Left kidney (tissue), 8 donors: ENCODE measurements at places on chromosomes 11 and 22.
A peak's percentile ranks its signal among the peaks of the same experiment; 100 is the strongest.

- DNase-seq, result no peak
These were observed 11.6 kb downstream of the PPFIBP2 start for GRCh38 chr11:7525424-7525823.

DNA sequence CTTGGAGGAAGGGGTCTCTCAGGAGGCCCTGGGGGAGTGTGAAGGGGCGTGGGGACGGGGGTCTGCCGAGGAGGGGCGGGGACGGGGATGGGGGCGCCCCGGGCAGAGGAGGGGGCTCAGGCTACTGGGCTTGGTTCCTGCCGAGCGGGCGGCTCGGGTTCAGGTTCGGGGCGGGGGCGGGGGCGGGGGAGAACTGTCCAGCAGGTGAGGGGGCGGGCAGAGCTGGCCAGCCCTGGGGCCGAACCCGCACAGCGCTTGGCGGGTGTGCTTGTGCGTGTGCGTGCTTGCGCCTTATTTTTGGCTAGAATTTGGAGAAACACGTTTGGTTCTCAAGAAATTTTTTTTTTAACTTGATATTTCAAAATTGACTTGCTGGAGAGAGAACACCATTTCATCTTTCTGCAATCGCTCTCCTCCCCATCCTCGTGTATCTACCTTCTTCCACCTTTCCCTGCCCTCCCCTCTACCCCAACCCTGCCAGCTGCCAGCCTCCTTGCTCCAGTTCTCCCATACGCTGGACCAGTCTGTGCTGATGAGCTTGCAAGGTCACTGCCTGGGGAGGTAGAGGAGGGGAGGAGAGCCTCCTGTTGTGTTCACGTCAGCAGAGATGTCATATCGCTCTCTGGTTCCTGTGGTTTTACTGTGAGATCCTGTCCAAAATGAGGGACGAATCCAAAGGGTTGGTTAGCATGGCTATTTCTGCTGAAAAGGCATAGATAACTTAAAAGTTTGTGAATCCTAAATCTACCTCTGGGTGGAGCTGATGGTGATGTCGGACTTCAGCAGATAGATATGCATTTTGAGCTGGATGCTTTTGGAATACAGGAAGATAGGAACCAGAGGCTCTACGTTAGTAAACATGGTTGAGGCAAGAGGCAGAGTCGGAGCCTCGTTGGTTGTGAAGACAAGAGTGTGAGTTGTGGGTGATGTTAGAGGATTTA, 668 bp downstream of the MADD start:
- DNase-seq, result no peak

- no peak for DNase-seq
These were observed 17.2 kb downstream of the WEE1 start for GRCh38 chr11:9590717-9591116.

DNA sequence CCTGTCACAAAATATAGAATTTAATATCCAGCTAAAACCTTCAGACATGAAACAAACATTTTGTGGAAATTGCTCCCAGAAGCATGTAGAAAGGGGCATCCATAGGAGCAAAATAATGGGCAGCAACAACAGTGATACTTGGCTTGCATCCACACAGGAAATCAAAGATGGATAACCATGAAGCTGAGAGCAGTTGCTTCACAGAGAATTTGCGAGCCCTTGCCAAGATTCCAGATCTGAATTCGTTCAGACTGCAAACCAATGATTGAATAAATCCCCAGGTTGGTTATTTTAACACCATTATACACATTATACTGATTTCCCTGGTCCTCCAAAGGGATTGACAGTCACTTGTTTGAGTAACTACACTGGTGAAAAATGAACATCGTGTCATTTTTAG, 15.6 kb upstream of the OR51L1 start:
- no peak for DNase-seq

DNA sequence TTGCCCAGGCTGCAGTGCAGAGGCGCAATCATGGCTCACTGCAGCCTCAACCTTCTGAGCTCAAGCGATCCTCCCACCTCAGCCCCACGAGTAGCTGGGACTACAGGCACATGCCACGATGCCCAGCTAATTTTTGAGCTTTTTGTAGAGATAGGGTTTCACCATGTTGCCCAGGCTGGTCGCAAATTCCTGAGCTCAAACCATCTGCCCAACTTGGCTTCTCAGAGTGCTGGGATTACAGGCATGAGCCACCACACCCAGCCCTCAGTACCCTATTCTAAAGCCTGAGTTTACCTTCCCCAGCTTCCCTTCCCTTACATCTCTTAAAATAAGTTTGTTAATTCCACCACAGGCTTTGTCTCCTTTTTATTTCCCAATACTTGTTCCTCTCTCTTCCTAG, 59.1 kb downstream of the AMBRA1 start:
- DNase-seq, result no peak

GRCh38 chr11:116990061-116990473, 108.2 kb downstream of the SIK3 start:
- no peak for DNase-seq

DNA sequence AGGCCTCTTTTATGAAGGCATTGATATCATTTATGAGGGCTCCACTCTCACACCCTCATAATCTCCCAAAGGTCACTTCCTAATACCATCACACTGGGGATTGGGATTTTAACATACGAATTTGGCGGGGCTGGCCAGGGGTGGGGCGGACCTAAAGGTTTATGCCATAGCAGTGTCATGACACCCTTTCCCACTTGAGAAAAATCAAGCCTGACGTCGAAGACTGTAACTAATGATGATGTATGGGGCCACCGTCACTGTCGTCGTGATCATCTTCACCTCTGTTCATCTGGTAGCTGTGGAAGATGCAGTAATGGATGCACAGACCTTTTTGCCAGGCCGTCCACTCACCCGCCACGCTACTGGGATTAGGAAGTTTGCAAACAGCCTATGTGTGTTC, 912.1 kb downstream of the TBC1D22A start:
- no peak for DNase-seq

GRCh38 chr22:46761539-46762237, 762 bp upstream of the TBC1D22A start:
- DNase-seq, result no peak

DNA sequence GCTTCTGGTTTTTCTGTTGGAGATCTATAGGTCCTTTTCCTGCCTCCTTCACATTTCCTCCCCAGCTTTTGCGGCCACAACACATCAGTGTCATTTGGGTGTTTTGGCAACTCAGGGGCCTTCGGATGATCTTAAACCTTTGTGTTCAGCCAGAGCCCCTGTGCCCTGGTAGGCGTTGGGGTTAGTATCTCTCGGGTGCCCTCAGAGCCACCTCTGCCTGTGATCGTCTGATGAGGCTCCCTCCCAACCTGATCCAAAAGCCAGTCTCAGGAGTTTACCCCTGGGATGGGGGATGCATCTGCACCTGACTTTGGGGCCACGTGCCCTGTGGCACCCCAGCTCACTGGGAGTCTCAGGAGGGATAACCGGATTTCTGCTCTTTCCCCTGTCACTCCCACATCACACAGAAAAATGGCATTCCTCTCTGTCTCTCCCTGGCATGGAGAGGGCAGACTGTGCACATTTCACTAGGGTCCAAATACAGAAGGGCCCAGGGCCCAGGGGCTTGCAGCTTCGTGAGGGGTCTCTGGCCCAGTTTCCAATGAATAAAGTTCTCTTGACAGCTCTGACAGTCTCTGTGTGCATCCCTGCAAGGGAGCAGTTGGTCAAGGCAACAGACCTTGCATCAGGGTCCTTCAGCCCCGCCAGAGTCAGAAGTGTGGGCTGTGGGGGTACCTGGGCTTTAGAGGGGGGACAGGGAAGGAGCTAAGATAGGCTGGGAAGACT, 2.6 kb downstream of the RNF26 start:
- no peak for DNase-seq

GRCh38 chr11:72317982-72318381, 74.0 kb upstream of the PHOX2A start:
- no peak for DNase-seq

GRCh38 chr11:7353100-7353499, 101.4 kb downstream of the SYT9 start:
- no peak for DNase-seq

- DNase-seq, result no peak
These were observed 31.8 kb downstream of the FAM118A start for GRCh38 chr22:45341498-45341897.

- peak; percentile 77 for DNase-seq
These were observed 166.0 kb upstream of the RASSF10 start for GRCh38 chr11:12842933-12843636.

DNA sequence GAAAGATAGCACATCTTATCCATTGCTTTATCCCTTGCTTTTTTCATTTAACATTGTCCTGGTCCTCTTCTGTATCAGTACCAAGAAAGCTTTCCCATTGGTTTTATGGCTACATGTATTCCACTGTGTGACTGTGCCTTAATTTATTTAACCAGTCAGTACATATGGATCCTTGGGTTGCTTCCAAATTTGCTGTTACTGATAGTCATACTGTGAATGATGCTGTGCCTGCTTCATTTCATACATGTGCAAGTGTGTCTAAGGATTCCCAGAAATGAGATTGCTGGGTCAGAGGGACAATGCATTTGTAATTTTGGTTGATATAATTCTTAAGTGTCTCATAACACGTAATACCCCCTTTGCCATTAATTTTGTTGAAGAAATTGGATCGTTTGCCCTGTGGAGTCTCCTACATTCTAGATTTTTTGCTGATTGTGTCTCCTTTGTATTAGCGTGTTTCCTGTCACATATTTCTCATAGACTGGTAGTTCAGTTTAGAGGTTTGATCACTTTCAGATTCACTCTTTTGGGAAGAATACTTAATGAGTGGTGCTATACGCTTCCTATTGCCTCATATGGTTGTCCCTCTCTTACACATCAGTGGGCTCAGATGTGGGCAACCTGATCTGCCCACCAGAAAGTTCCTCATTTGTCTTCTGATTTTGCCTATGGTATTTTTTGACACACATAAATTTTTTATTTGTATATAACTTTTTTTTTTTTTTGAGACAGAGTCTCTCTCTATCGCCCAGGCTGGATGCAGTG, 35.3 kb downstream of the MYBPC3 start:
- DNase-seq, result no peak

DNA sequence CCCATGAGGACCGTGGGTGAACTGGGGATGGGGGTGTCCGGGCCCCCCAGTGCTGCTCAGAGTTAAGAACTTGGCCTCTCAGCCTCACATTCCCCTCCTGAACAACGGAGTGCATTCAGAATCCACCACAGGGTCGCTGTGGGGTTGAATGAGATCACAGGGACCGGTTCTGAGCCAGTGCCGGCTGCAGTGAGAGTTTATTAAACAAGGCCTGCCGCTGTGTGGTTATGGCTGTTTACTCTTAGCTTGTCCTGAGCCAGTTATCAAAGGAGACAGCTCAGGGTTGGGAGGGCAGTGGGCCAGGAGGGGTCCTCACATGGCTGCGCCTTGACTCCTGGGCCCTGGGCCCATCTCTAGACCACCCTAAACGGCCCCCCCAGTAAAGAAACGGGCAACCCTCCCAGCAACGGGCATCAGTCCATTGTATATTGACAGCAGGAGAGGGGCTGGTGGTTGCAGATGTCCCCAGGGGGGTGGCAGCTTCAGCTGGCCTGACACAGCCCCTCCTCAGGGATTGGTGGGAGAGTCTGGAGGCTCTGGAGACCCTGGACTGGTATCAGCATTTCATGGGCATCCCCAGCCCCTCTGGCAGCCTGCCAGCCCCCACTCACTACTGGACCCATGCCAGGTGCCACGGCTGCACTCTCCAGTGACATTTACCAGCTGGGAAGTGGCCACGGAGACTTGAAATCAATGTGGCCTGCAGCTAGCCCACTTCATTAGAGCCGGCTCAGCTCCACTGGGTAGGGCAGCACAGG, 15.1 kb upstream of the CABP7 start:
- peak; percentile 49 for DNase-seq

- peak; percentile 68 for DNase-seq
These were observed at the start of gene APBB1 for GRCh38 chr11:6419009-6419631. APBB1 (minus strand) TSS chr11:6419094; CDS start chr11:6411347, 7,747 bp downstream.

DNA sequence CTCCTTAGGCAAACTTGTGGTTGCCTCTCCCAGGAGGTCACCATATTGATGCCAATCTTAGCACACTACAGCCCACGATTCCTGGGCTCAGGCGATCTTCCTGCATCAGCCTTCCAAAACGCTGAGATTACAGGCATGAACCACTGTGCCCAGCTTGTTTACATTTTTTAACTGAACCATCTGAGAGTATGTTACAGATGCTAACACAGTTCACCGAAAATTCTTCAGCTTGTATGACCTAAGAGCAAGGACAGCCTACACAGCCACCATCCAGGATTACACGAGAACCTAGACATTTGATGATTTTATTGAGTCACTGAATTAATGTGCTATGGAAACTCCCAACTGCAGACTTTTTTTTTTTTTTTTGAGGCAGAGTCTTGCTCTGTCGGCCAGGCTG, 5.8 kb upstream of the LGALS1 start:
- no peak for DNase-seq

GRCh38 chr11:128448981-128449713, 138.2 kb downstream of the ETS1 start:
- no peak for DNase-seq

GRCh38 chr11:44577231-44577830, 11.9 kb downstream of the CD82 start:
- DNase-seq, result no peak

DNA sequence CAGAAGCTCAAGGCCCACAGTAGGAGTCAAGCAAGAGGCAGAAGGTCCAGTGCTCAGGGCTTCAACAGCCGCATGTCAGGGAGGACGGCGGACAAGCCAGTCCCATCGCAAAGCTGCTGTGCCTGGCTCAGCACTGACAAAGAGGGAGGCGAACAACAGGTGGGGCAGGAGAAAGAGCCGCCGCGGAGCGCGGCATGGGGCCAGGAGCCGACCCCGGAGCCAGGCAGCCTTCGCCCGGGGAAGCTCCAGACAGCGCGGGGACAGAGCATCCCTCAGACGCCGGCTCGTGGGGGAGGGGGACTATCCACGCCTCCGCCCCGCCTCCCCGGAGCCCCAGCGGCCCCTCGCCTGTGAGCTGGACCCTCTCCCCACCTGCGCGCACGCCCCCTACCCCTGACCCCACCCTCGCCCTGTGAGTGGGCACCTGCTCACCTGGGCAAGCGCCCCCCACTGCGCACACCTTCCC, 369 bp downstream of the DHCR7 start:
- DNase-seq, result no peak

- DNase-seq, result no peak
These were observed 12.5 kb downstream of the HSD17B12 start for GRCh38 chr11:43693069-43693468.
